ENCODE measurements at places on chromosomes 4 and X.

DNA sequence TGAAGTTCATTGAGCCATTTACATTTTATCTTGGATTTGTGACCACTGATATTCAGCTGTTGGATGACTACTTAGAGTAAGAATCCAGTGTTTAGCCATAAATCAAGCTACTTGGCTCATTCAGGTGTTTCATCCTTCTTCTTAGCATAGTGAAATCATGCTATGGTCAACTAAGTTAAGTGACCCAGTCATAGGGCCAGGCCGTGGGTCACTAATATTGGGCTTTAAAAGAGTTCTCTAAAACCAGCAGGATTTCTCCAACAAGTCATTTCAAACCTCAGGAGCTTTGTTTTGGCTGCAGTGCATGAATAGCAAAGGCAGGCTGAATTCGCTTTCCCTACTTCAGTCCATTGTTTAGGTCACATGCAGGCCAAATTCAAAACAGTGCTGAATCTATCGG is 181.0 kb downstream of the MAML3 start:
- no peak for DNase-seq

- no peak for DNase-seq
Measured at GRCh38 chrX:108088511-108088910, 2.8 kb downstream of the PSMD10 start.

- no peak for DNase-seq
Measured at GRCh38 chr4:19936476-19936875, 315.2 kb upstream of the SLIT2 start.

GRCh38 chr4:174714393-174715211 is 114.4 kb downstream of the GLRA3 start:
- DNase-seq = no peak

- no peak for DNase-seq
Measured at GRCh38 chrX:41471786-41472185, 24.6 kb downstream of the NYX start.

- DNase-seq = no peak
Measured at GRCh38 chr4:143488687-143489086, 24.8 kb upstream of the SMARCA5 start.

- no peak for DNase-seq
Measured at GRCh38 chr4:119748853-119749252, 120.2 kb upstream of the PDE5A start.

- DNase-seq = no peak
Measured at GRCh38 chr4:25383647-25384046, 6.6 kb downstream of the ANAPC4 start.

DNA sequence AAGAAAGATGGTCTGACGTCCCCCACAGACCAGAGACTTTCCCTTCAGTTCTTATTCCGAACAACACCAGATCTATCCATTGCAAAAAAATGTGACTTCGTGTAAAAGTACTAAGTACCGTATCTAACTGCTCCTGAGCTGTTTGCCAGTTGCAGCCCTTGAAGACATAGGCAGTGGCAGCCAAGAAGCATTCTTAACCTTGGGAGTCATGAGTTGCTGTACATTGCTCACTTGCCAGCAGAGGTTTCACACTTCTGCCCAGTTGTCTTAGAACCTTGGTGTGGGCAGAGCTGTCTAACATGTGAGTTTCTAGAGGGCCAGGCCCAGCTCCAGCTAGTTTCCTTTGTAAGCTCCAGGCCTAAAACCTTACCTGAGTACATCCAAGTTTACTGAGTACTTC is 10.5 kb upstream of the CHRDL1 start:
- no peak for DNase-seq

- no peak for DNase-seq
Measured at GRCh38 chrX:109830157-109830703, 97.2 kb upstream of the ACSL4 start.

DNA sequence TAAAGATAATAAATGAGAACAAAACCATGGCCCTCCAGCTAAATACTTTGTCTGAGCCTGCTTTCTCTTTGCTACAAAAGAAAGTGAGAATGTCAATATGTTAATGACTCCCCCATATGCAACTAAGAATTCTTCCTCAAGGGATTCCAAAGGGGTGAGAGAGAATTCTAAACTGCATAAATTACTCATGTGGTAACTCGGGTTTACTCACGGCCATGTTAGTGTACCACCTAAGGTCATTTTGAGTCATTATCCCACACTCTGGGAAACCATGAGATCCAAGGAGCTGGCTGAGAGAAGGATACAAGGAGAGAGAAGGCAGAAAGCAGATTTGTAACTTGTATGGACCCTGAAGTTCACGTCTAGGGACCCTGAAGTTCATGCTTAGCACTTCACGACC is 190.3 kb downstream of the DHX15 start:
- DNase-seq = no peak

- no peak for DNase-seq
Measured at GRCh38 chr4:2245787-2246275, 3.9 kb upstream of the HAUS3 start.

DNA sequence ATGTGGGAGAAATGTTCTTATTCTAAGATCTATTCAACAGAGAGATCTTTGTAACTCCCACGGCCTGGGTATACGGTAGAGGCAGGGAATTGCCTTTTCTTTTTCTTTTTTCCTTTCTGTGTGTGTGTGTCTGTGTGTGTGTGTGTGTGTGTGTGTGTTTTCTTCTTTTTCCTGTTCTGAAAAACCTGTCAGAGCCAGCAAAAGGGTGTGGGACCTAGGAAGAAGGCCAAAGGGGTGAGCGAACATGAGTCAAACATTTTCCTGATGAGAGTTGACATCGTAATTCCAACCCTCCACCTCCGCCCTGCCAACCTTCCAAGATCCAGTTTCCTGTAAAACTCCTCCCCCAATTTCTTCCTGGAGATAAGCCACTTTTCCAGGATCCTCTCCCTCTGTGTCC is 2.8 kb upstream of the CHIC2 start:
- DNase-seq = no peak

GRCh38 chrX:40188573-40189417 is 91.0 kb upstream of the BCOR start:
- no peak for DNase-seq

DNA sequence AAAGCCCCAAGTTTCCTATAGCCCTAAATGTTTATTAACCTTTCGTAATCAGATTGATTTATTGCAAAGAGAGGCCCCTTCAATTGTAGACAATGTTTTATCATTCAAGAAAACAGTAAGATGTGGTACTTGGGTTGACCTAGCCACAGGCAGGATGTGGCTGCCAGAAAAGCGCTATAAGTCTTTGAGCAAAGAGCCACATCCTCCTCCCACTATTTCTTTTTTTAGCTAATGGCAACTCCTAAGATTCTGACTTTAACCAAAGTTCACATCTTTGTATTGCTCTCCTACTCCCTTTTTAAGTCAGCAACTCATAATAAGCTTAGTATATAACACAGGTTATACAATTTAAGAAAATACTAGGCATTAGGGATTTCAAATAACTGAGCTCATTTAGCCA is 70.7 kb upstream of the PPP3CA start:
- peak; percentile 28 for DNase-seq

- no peak for DNase-seq
Measured at GRCh38 chr4:146179784-146180370, 4.4 kb downstream of the LSM6 start.

GRCh38 chr4:24743206-24743605 is 52.2 kb upstream of the SOD3 start:
- no peak for DNase-seq

GRCh38 chr4:152628128-152628527 is 51.7 kb downstream of the TMEM154 start:
- DNase-seq = no peak

GRCh38 chrX:83508526-83509253 is 600 bp downstream of the POU3F4 start:
- no peak for DNase-seq

GRCh38 chrX:21657318-21658151 is 595 bp downstream of the KLHL34 start:
- DNase-seq = no peak

- no peak for DNase-seq
Measured at GRCh38 chr4:128371001-128371777, 83.6 kb upstream of the PGRMC2 start.

DNA sequence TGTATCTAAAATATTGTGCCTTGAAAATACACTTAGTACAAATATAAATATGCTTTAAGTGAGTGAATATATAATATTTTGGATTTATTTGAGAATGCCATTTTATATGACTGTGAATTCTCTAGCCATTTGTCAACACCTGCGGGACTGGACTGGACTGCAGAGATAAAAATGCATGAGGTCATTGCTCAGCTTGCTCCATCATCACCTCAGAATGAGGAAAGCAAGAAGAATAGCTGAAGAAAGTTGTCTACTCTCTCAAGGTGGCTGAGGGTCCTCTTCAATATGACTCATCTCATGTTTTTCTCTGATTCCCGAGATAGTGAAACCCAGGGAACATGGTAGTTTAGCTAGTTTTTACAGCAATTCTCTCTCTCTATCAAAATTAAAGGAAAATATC is 732.5 kb upstream of the AGA start:
- DNase-seq = no peak

- DNase-seq = no peak
Measured at GRCh38 chr4:123120473-123120872, 198.1 kb upstream of the NUDT6 start.

- no peak for DNase-seq
Measured at GRCh38 chr4:169492436-169493163, 119.8 kb downstream of the NEK1 start.

DNA sequence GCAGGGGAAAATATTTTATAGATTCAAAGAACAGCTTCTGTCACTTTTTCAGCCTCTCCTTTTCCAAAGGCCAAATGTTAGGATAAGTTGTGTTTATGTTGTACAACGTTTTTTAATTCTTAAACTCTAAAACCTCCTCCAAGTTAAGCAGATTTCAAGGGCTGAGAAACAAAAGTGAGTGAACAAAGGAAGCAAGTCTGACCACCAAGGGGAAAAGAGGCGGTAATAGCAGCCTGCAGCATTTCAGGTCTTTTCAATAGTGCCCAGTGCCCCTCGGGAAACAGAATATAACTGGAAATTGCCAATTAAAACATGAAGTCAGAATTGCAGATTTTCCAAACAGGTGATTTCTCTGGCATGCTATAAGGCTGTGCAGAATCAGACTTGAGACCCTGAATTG is 510.0 kb upstream of the HTR2C start:
- DNase-seq = no peak

- no peak for DNase-seq
Measured at GRCh38 chr4:158025131-158025530, 147.7 kb downstream of the GASK1B start.

- DNase-seq = peak; percentile 3
Measured at GRCh38 chr4:78720994-78721677, 55.0 kb upstream of the BMP2K start.

DNA sequence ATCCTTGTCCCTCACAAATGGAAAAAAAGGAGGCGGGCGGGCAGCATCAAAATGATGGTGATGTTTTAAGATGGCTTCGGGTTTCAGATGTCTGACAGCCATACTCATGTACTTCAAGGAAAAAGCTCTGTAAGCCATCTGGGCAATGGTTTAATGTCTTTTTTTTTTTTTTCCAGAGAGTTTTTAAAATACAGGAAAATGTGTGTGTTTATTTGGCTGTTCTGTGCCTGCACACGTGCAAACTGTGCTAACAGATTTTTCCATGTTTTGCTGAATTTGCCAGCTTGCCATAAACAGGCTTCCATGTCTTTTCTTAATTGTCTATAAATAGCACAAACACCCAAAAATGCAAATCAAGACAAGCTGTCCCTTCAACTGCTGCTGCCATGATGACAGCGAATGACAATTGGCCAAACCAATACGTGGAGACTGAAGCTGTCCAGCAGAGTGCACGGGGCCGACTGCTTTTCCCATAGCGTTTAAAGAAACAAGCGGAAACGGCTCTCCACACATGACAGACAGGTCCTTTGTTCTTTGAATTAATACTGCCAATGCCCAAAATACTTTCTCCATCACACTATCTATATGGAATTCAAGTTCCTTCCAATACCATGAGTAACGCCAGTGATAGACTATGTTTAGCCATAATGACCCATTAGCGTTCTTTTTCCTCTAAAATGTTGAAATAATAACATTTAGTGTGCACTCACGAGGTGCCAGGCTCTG is 35.7 kb downstream of the AFAP1 start:
- DNase-seq = no peak

GRCh38 chr4:180057891-180058671 is 2185.1 kb upstream of the TENM3 start:
- DNase-seq = no peak

DNA sequence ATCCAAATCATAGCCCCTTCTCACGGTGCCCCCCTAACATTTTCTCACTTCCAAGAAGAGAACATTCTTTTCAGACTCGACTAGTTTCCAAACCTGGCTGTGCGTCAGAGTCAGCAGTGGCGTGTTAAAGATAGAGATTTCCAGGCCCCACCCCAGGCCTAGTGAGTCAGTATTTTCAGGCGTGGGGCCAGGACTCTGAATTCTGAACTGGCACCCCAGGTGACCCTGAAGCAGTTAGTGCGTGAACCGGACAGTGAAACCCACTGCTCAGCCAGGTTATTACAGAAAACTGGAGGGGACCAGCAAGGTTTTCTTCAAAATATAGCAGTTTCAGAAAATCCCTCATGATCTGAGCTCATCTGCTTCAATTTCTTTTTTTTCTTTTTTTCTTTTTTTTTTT is 35.0 kb upstream of the BCOR start:
- no peak for DNase-seq

GRCh38 chrX:50402886-50403285 is 67.7 kb downstream of the DGKK start:
- DNase-seq = no peak

DNA sequence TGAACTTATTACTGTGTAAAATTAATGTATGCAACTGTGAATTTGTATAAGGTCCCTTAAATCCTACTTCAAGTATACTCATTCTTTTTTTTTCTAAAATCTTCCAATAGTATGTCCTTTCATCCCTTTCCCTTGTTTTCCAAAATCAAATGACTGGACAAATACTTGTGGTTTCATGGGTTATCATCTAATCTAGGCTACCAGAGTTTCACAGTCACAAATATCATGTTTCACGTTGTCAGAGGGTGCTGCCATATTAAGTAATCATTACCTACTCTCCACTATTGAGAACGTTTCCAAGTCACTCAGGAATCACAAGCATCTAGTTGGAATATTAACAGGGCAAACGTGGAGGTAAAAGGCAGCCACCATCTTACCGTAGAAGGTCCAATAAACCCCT is 1235.0 kb upstream of the TENM3 start:
- no peak for DNase-seq

DNA sequence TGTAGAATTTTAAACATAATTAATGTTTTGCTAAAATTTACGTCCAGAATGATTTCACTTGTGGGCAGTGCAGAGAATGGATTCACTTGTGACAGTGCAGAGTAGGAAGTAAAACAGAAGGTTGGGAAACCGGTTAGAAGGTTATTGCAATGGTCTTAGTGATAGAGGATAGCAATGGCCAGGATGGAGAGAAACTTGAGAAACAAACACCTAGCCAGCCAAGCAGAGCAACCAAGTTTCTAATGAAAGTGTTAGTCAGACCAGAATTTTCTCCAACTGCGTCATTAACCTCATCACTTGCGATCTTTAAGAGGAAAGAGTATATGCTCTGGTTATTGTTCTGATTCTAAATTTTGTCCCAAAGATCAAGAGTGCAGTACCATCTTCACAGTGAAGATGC is 50.0 kb upstream of the TBC1D9 start:
- no peak for DNase-seq

GRCh38 chr4:7323872-7324650 is 110.7 kb downstream of the PSAPL1 start:
- no peak for DNase-seq

Data from activated CD4-positive, alpha-beta T cell treated with anti-CD3 and anti-CD28 coated beads for 24 hours (primary cell).